Non-pigmented ciliary epithelial cell (primary cell): ENCODE measurements at places on chromosomes 3 and 15.

DNA sequence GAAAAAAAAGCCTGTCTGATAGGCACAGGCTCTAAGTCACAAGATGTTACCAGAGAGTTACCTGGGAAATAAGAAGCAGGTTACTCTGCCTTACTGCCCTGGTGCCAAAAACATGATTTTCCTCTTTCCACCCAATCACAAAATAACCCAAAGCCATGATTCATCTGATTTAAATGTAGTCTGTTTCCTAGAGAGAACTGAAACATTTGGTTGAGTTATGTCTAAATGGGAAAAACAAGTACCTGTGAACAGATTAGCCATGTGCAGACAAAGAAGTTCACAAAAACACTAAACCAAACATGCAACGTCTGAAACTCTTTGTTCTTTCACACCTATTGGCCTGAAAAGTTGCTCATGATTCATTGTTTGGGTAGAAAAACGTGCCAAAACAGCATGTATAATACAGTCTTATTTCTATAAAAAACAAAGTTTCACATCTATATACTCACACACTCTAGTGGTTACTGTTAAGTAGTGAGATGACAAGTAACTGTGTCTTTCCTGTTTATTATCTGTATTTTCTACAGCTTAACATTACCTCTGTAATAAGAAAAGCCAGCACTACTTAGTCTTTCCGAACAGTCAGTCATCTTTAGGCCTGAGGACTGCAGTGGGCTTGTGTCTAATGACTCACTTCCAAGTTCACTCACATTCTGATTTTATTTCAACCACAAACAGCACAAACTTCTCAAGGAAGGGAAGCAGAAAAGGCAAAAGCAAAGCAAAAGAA, 30.2 kb downstream of the FAM174B start:
- DNase-seq: peak; percentile 55

DNA sequence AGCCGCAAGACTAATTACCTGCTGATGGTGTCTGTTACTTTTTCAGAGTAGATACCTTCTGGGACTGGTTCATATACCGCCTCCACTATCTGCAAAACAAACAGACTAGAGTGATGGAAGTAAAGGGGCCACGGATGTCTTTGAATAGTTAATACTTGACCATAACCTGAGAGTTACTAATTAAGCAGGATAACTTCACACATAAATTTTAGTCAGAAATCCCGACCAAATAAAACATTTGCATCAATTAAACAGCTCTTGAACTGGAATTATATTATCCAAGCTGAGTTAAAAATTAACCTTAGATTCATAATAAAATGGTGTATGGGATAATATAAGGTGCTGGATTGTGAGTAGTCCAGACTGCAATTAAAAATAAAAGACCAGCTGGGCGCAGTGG, 167.7 kb downstream of the NEK10 start:
- no peak for DNase-seq

- DNase-seq: no peak
Measured at GRCh38 chr3:187286467-187287059, 5.0 kb downstream of the MASP1 start.

DNA sequence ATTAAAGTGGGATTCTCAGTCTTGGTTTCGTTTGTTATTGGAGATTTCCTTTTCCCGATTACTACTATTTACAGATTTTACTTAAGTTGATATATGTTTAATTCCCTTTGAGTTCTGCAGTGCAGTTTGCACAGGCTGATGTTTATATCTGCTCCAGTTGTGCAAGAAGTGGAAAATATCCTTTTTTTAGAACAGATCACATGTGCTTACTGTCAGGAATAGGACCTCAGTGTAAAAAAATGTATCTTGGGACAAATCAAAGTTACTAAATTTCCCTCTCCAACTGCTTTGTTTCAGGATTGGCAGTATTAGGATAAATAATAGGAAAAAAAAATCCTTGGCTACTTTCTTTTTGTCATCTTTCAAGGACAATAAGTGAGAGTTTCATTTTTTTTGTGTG, 6.9 kb downstream of the MITF start:
- DNase-seq: no peak

DNA sequence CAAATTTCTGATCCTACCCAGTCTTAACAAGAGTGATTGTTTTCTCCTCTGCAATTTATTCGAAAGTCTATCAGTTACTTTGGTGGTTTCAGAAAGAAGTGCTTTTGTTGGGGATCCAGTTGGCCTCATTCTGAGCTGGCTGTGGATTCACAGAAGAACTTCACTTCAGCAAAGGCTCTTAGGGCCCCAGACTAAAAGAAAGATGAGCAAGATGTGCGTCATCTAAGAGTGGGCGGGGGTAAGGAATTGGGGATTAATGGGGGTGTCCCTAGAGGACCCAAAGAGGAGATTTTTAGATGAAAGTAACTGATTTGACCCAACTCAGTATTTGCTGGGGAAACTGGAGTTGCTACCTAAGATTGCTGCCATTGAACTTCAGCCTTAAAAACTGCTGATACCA, 63.9 kb upstream of the TSEN2 start:
- DNase-seq: no peak

DNA sequence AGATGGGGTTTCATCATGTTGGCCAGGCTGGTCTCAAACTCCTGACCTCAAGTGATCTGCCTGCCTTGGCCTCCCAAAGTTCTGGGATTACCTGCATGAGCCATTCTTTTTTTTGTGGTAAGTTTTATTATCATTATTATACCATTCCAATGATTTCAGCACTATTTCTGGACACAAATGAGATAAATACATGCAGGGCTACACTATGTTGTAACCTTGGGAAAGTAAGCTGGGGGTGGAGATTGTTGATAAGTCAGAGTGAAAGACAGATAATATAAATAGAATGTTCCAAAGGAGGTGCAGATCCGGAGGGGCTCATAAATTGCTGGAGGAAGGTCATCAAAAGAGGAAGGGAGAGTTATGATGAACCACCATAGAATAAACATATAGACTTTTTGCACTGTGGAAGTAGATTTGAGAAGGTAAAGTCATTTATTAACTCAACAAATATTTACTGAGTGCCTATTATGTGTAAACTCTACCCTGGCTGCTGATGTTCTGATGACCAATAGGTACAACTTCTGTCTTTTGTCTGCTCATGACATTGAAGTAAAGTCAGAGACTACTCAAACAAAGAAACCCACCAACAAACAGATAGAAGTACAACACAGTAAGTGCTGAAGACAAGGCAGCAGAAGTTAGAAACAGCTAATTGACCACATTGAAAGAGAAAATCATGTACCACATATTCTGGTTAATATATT, 478.9 kb upstream of the GOLIM4 start:
- no peak for DNase-seq

- DNase-seq: no peak
Measured at GRCh38 chr3:100630664-100631063, 21.3 kb downstream of the ADGRG7 start.

DNA sequence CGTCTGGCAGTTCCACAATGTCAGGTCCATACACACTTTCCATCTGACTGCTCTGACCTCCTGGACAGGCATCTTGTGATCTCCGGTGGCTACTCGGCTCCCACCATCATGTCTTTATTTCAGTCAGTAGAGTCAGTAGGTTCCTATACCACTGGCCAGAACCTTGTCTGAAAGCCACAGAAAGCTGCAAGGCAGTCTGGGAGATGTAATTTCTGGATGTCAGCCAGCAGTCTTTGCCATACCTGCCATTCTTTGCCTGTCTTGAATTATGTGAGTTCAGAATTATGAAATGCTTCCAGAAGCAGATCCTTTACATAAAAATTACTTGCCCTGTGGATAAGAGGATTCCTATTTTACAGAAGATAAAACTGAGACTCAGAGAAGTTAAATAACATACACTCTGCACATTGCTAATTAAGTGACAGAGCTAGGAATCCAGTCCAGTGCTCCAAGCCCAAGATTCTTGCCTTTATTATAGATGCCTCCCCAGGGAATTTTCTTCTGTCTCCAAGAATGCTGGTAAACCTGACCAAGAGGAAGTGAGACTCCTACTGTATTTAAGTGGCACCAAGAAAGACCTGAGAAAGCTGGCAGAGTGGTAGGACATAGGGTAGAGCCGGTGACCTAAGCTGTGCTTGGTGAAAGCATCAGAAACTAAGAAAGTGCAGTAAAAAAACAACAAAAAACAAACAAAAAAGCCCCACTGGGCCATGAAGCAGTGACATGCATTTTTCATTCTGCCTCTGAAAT, 75.6 kb downstream of the IQCH start:
- DNase-seq: no peak

DNA sequence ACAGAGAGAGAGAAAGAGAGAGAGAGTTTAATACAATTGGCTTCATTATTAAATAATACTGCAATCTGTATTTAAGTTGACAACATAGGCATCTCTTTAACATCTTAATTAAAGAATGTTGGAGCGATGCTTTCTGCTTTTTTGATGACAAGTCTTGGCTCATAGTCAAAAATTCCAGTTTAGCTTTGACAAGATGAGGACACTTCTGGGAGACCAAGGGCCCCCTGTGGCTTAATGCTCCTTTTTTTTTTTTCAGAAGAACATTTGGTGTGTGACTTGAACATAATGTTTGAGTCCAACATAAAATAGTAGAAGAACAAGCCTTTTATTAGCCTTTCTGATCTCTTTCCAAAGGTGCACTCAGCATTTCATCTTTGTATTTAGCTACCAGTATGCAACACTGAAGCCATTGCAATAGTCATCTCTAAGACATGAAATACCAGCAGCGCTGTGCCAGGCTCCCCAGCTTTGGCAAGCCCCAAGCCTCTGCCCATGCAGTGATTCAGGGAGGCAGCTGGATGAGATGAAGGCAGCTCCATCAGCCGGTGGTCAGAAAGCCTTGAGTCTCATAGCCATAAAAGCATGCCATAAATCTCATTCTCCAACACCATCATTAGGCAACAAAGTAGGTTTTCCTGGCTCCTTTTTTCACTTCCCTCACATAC, 349.4 kb upstream of the SEMA6D start:
- no peak for DNase-seq

GRCh38 chr3:119352034-119352609, 57.9 kb downstream of the ARHGAP31 start:
- DNase-seq: no peak

DNA sequence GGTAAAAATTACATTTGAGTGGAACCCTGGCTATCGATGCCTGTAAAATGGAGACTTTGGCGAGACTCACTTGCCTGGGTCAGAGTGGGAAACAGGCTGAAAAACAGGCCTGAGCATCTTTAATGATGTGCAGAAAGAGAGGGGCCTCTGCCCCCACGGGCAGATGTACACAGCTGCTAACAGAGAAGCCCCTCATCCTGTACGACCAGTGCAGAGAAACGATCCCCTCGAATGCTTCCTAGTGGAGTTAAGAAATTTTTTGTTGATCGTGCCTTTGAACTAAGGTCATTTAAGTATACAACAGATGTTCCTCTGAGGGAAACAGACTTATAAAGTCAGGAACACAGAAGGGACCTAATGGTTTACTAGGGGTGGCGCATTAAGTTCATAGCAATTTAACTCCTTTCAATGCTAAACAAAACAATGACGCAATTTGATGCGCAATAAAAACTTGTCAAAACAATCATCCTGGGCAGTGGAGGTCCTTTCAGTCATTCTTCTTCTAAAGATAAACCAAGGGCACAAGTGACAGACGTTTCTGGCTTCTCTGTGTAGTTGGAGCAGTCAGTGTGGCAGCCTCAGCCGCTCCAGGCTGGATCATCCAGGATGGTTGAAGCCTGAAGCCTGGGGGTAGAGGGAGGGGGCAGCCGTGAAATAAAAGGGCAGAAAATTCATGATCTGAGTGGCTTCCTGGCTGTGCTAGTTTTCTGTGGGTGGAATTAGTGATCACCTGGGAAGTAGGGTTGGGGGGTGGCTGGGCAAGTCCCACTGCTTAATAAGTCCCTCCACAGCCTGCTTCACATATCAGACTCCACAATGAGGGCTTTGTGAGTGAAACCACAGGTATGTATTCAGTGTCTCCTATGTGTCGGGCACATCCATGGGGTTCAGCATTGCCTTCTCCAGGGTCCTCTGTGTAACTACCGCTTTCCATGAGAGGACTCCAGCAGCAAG, 50.8 kb upstream of the MRPS22 start:
- DNase-seq: no peak

DNA sequence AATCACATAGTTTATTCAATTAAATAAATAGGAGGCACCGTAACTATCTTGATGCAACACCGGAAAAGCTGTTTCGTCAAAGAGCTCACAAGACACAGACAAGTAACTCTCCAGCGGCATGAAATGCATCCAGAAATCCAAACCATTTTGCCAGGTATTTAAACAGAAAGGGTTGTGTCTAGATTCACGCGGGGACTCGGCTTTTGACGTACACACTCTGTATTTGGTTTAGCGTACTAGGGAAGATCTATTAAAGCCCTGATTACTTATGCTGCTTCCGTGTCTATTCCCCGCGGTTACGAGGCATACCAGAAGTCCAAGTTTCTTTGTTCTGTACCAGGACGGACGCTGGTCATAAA, 718 bp downstream of the BNIP2 start:
- DNase-seq: no peak

DNA sequence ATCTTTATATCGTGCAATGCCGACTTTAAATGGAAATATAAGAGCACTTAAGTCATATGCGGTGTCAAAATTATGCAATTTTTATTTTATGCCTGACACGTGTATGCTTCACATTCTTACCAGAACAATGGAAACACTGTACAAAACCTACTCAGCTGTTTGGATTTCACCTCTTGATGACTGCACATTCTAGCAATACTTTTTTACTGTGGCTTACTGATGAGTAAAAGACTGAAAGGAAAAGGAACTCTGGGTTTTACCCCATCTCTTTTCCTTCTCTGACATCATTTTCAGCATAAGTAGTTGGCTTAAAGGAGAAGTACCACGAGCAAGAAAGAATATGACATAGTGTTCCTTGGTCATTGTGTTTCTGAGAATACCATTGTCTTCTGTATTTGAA, 142.8 kb downstream of the POLR2M start:
- no peak for DNase-seq

GRCh38 chr15:69631978-69632377, 179.4 kb downstream of the RPLP1 start:
- no peak for DNase-seq

DNA sequence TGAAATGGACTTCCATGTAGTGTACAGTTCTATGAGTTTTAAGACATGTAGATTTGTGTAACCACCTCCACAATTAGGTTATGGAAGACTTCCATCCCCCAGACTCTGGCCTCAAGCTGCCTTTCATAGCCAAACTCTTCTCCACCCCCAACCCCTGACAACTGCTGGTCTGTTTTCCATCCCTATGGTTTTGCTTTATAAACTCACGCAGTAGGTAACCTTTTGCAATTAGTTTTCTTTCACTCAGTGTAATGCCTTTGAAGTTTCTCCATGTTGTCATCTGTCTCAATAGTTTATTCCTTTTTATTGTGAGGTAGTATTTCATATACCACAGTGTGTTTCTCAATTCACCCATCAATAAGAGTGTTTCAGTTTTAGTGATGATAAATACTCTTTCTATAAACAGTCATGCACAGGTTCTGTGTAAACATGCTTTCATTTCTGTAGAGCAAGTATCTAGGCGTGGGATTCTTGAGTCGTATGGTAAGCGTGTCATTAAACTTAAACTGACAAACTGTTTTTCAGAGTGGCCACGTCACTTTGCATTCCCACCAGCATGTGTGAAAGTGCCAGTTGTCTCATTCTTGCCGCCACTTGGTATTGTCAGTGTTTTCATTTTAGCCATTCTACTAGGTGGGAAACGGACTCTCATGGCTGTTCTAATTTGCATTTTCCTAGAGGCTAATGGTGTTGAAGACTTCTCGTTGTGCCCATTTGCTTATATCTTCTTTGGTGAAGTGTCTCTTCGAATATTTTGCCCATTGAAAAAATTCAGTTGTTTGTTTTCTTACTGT, 47.3 kb upstream of the ALDH1A3 start:
- no peak for DNase-seq

GRCh38 chr3:195162033-195162669, 108.8 kb downstream of the XXYLT1 start:
- DNase-seq: no peak

- DNase-seq: no peak
Measured at GRCh38 chr3:13866041-13866965, 13.6 kb downstream of the WNT7A start.
